Right ventricle myocardium inferior (tissue), 1 donor: ENCODE measurements at places on chromosomes 4 and X. TPM values are rescaled to one million over a fixed set of nuclear protein-coding genes. Genes with fewer than 3 reads are reported as not detected.
A peak's percentile ranks its signal among the peaks of the same experiment; 100 is the strongest.

DNA sequence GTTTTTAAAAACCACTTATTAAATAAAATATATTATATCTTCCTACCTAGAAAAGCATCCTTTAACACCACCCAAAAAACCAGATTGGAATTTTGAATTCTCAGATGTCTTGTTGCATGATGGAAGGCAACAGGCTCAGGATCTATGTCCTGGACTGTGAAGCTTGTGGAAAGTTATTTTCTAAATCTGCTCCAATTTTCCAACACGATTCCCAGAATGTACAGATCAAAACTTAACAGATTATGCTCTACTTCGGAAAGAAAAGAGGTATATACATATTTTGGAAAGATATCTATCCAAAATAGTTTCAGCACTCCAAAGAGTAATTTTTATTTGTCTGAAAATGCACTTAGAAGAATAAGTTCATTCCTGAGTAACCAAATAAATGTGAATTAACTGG, 291.7 kb upstream of the EMCN start:
- no peak for DNase-seq

Gene MXRA5
- total RNA-seq = 2.1 TPM

DNA sequence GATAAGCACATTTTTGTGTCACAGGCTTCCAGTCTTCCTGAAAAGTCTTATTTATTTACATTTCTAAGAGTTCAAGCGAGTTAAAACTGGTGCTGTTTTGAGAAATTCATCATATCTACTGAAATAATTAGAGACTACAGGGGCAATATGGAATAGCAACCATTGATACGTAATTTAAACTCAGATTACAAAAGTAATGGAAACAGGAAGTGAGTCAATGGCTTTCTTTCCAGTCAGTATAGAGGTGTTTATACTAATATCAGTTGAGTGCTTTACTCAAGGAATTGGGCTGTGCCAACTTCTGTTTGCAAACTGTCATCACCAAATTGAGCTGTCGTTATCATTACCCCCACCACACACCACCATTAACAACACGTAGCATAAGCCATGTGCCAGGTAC, 222.7 kb downstream of the COL25A1 start:
- no peak for DNase-seq

GRCh38 chrX:123731258-123731986, 1.4 kb downstream of the THOC2 start:
- DNase-seq = peak; percentile 62

- no peak for DNase-seq
Measured at GRCh38 chrX:27229721-27230120, 233.4 kb downstream of the PPP4R3C start.

Gene SSX2
- total RNA-seq = not detected

DNA sequence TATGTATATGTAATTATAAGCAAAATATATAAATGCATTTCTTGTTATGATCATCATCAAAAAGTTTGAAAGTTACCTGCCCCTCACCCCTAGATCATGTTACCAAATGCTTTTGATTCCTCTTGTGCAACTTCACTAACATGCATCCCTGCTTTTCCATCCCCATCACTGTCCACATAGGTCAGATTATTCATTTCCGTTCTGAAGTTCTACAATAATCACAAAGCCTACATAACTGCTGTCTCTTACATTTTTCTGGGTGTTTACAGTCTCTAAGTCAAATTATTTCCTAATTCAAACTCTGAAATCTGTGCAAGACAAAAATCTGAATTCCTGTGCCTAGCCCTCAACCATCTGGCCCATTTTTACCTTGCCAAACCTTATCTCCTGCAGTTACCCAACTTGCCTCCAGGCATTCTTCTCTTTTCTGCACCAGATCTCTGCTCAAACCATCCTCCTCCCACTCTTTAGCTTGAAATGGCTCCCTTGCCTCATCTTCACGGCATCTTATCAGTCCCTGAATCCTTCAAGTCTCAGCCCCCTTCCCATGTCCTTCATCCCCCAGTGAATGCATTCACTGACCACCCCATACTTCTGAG, 42.4 kb upstream of the SLC39A8 start:
- DNase-seq = no peak

- DNase-seq = no peak
Measured at GRCh38 chr4:101835121-101835904, 44.8 kb downstream of the BANK1 start.

- DNase-seq = no peak
Measured at GRCh38 chr4:185364886-185365285, 30.8 kb downstream of the LRP2BP start.

GRCh38 chr4:31241504-31242106, 521.4 kb downstream of the PCDH7 start:
- no peak for DNase-seq
